ENCODE measurements at places on chromosomes 16 and 17. TPM values are rescaled to one million over a fixed set of nuclear protein-coding genes. Genes with fewer than 3 reads are reported as not detected.
A peak's percentile ranks its signal among the peaks of the same experiment; 100 is the strongest.

FBXL16 gene
- 2.3 TPM for total RNA-seq

HIC1 gene
- 6.5 TPM for total RNA-seq

CD300LB gene
- total RNA-seq = 0.18 TPM

HOXB5 gene
- not detected for total RNA-seq

TBC1D28 gene
- total RNA-seq = not detected

SOCS1 gene
- 0.88 TPM for total RNA-seq

NUPR1 gene
- 33.4 TPM for total RNA-seq

KRT39 gene
- not detected for total RNA-seq

FBXW10 gene
- 0.24 TPM for total RNA-seq

ODAD4 gene
- total RNA-seq = 0.12 TPM

STH gene
- not detected for total RNA-seq

DNA sequence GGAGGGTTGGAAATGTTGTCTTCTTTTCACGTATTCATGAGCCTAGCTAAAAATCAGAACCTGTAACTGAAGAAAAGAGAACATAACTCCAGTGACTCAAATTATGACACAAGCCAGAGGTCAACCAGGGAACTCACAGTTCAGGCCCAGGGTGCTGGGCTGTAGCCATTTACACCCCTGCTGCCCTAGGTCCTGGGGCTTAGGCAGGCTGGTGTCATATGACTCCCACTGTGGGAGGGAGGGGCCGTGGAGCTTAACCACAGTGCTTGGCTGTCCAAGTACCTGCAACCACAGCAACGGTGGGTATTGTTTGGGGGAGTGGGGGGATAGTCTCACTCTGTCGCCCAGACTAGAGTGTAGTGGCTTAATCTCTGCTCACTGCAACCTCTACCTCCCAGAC is 71.1 kb upstream of the AMZ2 start:
- no peak for DNase-seq

GRCh38 chr16:1430214-1430758 is 592 bp upstream of the PERCC1 start:
- no peak for DNase-seq

- no peak for DNase-seq
These were observed 9.9 kb upstream of the KDM8 start for GRCh38 chr16:27193300-27193990.

DNA sequence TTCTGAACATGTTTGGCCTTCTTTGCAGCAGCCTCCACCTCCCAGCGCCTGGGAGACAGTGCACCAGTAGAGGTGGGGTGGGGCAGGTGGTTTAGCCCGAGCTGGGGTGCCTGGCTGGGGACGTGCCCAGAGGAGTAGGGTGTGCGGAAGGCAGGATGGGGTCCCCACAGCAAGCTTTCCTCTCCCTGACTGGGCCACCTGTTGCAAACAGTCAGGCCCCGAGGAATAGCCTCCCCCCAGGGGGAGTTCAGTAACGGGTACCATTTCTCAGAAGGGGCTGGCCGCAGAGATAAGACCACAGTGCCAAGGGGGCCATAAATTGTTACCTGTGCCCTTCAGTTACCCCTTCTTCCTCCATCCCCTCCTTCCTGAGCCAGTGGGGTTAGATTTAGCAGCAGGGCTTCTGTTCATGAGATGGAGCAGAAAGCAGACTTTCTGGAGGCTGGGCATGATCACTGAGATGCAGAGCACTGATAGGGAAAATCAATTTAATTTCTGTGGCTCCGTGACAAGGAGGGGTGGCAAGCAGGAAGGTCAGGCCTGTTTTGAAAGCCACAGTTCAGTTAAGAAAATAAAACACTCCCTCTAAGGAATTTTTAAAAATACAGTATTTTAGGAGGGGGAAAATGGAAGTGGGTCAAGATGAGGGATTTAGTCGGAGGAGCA is 181.9 kb downstream of the MSI2 start:
- DNase-seq = no peak

DNA sequence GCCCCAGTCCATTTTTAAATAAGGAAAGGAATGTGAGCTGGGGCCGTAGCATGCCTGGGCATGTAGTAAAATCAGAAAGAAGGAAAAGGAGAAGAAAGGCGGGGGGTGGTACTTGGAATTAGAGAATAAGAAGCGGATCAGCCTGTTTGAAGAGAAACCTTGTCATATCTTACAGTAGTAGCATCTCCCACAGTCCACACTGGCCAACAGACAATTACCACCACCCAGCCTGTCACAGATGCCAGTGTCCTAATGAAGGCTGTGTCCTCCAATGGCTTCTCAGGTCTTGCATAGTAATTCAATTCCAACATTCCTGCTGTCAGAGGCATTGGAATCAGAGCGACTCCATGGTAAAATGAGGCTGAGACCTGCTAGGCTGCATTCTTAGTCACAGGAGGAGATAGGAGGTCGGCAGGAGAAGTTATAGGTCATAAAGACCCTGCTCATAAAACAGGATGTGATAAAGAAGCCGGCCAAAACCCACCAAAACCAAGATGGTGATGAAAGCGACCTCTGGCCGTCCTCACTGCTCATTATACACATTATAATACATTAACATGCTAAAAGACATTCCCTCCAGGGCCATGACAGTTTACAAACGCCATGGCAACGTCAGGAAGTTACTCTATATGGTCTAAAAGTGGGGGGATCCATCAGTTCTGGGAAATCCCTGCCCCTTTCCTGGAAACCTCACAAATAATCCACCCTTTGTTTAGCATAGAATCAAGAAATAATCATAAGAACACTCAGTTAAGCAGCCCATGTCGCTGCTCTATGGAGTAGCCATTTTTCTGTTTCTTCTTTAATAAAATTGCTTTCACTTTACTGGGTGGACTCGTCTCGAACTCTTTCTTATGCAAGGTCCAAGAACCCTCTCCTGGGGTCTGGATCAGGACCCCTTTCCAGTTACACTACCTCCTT is 9.6 kb upstream of the AKAP10 start:
- no peak for DNase-seq

DNA sequence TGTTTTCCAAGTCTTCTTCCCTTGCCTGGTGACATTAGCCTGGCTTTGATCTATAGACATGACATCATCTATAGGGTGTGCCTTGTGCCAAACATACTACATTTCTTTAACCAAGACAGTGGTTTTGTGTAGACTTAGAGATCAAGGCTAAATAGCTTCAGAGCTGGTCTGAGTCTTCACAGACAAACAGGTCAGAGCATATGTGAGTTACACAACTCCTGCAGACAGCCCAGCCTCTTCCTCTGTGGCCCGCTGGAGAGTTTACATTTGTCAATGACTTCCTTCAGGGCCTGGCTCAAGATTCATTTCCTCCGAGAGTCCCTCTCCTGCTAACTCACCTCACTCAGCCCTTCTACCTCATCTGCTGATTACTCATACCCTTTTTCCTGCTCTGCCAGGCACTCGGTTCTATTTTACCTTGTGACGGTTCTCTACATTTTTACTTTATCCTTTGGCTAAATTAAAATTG is 73.1 kb upstream of the TANC2 start:
- no peak for DNase-seq

- no peak for DNase-seq
These were observed 215.1 kb downstream of the PRKCA start for GRCh38 chr17:66517336-66518009.

DNA sequence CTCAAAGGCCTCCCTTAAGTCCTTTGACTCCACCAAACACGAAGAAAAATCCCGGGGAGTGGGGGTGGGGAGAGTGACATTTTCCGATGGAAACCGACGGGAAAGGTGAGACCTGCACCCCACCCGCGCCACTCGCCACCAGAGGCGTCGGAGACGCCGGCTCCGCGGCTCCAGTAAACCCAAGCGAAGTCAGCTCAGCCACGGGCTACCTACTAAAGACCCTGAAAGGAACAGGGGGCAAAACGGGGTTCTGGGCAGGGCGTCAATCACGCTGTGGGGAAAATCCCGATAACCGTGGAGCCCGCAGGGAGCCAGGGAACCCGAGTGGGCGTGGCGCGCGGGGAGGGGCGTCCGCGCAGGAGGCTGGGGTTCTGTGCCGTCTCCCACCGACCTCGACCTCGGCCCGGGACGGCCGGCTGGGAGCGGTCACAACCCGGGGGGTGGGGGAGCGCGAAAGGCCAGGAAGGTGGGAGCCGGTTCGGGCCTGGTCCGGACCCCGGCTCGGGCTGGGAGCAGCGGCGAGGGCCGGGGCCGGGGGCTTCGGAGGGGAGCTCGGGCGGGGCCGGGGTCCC is 565 bp downstream of the WDR45B start:
- DNase-seq = peak; percentile 57

DNA sequence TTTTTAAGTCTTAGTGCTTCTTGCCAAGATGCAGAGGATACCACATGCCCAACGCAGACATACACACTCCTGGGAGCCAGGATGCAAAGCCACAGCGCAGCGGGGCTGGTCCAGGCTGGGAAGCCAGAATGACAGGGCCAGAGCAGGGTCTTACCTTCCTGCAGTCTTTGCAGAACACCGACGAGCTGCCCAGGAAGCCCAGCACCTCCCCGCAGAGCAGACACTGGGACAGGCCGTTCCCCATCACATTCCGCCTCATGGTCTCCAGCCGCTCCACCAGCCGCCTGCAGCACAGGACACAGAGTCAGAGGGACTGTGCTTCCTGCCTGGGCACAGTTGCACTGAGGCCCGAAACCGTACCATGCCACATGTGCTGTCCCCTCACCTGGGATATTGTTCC is 33.3 kb downstream of the RPH3AL start:
- peak; percentile 37 for DNase-seq

DNA sequence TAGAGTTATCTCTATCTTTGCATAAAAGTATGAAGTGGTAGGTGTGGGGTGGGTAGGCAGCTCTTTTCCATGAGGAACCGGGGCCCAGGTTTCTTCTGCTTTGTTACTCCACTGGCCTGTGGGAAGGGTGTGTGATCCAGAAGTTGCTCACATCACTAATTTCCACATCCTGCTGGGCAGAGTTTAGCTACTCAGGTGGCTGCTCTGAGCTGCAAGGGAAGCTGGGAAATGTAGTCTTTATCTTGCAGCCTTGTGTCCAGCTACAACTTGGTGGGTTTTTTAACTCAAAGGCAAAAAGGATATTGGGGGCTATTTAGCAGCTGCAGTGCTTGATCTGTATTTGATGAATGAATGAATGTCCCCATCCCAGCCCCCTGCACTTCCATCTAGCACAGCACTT is 335.3 kb downstream of the SNX29 start:
- no peak for DNase-seq

- peak; percentile 90 for DNase-seq
These were observed 54.3 kb upstream of the RBFOX3 start for GRCh38 chr17:79664930-79665737.

GRCh38 chr17:79041723-79042420 is 17.9 kb downstream of the C1QTNF1 start:
- DNase-seq = no peak

DNA sequence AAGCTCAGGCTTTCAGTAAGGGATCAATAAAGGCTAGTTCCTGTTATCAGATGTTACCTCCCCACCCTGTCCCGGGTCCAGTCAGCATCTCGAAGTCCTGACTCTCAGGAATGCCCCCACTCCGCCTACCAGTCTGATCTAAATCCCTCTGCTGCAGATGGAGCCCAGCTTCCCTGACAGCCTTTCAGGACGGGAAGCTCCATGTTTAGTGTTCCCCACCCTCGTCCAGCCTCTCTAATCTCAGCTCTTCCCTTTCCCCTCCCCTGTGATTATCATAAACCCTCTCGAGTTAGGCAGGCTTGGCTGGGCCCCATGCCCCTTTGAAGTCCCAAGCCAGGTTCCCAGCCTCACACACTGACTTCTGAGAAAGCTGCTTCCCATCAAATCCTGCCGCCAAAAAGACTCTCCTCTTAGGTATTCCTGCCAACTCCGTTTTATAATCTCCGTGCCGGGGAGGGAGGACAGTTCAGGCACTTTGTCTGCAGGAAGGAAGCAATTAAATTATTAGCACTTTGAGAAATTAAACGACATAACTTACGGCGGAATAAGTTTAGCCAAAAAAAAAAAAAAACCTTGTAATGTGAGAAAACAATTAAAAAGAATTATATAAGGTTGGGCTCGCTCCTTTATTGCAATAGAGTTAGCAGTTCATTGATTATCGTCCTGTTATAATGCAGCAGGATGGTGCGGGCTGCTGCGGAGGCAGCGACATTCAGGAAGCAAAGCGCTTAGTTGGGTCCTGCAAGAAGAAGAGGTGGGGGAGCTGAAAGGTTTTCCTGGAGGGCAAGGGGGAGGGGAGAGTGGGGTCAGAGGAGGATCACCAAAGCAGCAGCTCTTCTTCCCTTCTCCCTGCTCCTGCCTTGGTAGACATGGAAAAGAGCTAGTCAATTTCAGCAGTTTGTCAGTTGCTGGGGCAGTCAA is 16.8 kb upstream of the ETV4 start:
- no peak for DNase-seq

DNA sequence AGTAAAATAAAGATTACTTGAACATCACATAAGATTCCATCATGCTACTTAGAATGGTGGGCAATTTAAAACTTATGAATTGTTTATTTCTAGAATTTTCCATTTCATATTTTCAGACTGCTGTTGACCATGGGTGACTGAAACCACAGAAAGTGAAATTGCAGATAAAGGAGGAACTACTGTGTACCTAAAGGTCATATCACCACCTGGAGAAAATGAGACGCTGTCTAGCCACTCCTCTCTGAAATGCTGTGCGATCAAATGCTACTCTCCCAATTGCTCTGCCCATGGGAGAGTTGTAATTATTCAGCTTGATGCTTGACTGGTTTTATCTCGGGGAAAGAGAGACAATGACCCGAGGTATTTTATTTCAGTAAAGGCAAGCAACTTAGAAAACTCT is 128.9 kb upstream of the ERCC4 start:
- no peak for DNase-seq

DNA sequence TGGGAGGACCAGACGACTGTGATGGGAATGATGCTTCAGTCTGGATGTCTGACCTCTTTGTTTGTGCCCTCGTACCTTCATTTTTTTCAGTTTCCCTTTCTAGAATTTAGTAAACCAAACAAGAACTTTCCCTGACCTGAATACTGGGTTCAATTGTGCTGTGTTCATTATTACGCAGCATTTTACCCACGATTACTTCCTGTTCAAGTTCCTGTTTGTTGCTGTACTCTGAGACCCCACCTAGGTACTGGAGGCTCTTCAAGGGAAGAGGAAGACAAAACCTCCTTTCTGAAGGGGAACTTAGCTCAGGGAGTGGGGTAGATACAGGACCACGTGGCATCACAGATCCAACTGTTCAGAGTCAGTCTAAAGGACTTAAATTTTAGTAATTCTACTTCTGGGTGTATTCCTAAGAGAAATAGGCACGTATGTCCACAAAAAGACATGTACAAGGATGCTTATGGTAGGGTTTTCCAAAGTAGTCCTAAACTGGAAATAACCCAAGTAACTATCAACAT is 9.2 kb upstream of the PRKCB start:
- DNase-seq = no peak

DNA sequence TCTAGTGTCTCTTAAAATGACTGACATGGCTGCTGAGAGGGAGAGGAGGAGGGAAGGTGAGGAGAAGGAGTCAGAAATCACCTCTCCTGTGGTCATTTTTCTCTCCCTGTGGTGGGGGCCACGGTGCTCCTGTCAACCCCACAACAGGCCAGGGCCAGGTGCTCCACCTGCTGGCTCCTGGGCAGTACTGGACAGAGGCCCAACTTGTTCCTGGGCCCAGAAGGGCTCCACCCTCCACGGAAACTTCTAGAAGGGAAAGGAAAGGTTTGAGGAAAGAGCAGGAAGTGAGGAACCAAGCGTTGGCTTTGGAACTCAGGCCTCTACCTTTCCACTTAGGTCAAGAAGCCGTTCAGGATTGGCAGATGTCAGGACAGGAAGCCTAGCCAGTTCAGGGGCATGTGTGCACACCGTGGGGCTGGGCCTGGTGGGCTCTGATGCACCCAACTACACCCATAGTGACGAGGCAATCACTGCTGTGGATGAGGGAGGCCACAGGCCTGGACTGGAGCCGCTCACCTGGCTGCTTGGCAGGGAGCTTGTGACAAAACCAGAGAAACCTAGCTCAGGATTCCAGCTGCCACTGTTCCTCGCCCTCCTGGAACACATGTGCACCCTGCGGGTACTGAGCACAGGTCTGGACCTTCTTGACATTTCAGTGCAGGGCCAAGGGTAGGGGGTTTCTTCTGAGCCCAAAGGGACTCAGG is 36.1 kb downstream of the WNT3 start:
- DNase-seq = peak; percentile 67
